ENCODE measurements at places on chromosomes 3 and 15.
A peak's percentile ranks its signal among the peaks of the same experiment; 100 is the strongest.

GRCh38 chr3:143970773-143971358, 757 bp upstream of the DIPK2A start:
- no peaks in the 10 kb centered on the region for H3K36me3 ChIP-seq
- H3K4me3 ChIP-seq: peak overlapping the region; percentile 94
- peaks cover 3% of the 10 kb centered on the region for H3K4me1 ChIP-seq

GRCh38 chr3:156818890-156819289, 7.3 kb upstream of the LEKR1 start:
- H3K27ac ChIP-seq: no peak overlapping the region
- H3K4me3 ChIP-seq: no peak overlapping the region
- DNase-seq: no peak

GRCh38 chr3:144259267-144259666, 287.6 kb downstream of the DIPK2A start:
- H3K4me3 ChIP-seq: no peak overlapping the region
- no peaks in the 10 kb centered on the region for H3K27me3 ChIP-seq
- no peak for DNase-seq
- no peaks in the 10 kb centered on the region for H3K36me3 ChIP-seq

- no peak for DNase-seq
- H3K36me3 ChIP-seq: no peaks in the 10 kb centered on the region
- no peak overlapping the region for H3K27ac ChIP-seq
- no peak overlapping the region for H3K4me3 ChIP-seq
- H3K4me1 ChIP-seq: peaks cover 7% of the 10 kb centered on the region
- H3K27me3 ChIP-seq: no peaks in the 10 kb centered on the region
Observed at GRCh38 chr15:59018833-59019232, 31.4 kb downstream of the RNF111 start.

DNA sequence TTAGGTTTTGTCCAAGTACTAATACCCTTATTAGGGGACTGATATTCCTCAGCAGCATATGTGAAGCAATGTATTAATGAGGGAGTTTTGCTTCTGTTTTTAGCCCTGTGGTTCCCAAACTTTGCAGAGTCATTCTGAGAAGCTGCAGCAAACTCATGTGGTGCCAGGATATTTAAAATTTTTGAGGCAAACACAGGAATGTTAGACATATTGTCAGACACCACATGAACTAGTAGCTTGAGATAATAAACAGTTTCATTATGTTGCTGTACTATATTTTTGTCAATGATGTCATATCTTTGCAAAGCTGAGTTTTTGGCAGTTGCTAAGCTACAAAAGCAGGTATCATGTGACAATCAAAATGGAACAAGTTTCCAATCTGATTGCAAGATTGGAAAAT, 36.6 kb downstream of the ATP6V1A start:
- H3K27me3 ChIP-seq: no peaks in the 10 kb centered on the region
- no peak for DNase-seq
- H3K4me3 ChIP-seq: no peak overlapping the region
- H3K27ac ChIP-seq: peak overlapping the region; percentile 55
- no peaks in the 10 kb centered on the region for H3K4me1 ChIP-seq
- peaks cover 14% of the 10 kb centered on the region for H3K36me3 ChIP-seq

GRCh38 chr15:39582286-39582976, 1.6 kb downstream of the THBS1 start:
- H3K4me3 ChIP-seq: peak overlapping the region; percentile 52
- no peaks in the 10 kb centered on the region for H3K4me1 ChIP-seq
- H3K36me3 ChIP-seq: peaks cover 9% of the 10 kb centered on the region
- H3K27ac ChIP-seq: peak overlapping the region; percentile 83

DNA sequence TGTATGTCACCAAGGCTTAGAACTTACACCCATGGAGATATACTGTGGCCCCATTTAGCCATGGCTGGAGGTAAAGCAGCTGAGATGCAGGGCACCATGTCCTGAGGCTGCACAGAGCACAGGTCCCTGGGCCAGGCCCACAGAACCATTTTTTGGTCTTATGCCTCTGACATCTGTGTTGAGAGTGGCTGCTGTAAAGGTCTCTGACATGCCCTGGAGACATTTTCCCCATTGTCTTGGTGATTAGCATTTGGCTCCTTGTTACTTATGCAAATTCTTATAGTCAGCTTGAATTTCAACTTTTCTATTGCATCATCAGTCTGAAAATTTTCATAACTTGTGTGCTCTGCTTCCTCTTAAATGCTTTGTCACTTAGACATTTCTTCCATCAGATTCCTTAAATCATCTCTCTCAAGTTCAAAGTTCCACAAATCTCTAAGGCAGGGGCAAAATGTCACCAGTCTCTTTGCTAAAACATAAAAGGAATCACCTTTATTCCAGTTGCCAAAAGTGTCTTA, 701.3 kb downstream of the EPHA3 start:
- H3K36me3 ChIP-seq: no peaks in the 10 kb centered on the region
- no peak for DNase-seq
- no peaks in the 10 kb centered on the region for H3K4me1 ChIP-seq
- H3K27me3 ChIP-seq: no peaks in the 10 kb centered on the region
- no peak overlapping the region for H3K27ac ChIP-seq
- H3K4me3 ChIP-seq: no peak overlapping the region

- no peaks in the 10 kb centered on the region for H3K36me3 ChIP-seq
- no peak for DNase-seq
- H3K27me3 ChIP-seq: no peaks in the 10 kb centered on the region
- H3K4me3 ChIP-seq: no peak overlapping the region
Observed at GRCh38 chr15:57256939-57257338, 119.4 kb upstream of the CGNL1 start.

DNA sequence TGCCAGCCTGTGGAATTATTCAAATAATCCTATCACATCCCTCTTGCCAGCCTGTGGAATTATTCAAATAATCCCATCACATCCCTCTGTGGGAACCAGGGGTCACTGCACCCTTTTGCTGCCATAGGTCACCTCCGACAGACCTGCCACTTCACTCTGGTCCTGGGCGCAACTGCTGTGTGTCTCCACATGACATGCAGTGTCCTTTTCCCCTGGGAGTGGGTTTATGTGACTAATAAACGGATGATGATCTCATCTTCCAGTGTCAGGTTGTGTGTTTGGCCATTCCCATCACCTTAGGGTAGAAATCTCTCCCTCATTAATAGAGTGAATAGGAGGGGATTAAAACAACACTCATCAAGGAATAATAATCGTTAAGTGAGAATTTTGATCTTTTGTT, 603.6 kb upstream of the NR2F2 start:
- H3K27me3 ChIP-seq: no peaks in the 10 kb centered on the region
- H3K4me1 ChIP-seq: no peaks in the 10 kb centered on the region
- H3K27ac ChIP-seq: no peak overlapping the region
- DNase-seq: no peak
- no peak overlapping the region for H3K4me3 ChIP-seq

DNA sequence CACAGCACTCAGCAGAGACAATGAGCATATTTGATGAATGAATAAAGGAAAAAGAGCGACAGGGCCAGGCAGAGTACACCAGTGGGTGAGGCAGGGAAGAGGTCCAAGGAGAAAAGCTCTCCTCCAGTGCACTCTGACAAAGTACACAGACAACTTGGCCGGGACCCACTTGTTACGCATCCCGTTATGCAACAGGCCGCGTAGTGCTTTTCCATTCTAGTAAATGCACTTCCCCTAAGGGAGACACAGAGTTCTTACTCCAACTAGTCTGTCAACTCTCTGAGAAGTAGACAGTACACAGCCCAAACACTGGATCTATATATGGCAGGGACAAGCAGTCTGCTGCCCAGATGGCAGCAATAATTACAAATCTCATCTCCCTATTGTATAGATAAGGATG, 18.5 kb downstream of the LARP6 start:
- peak overlapping the region; percentile 91 for H3K27ac ChIP-seq
- peaks cover 20% of the 10 kb centered on the region for H3K36me3 ChIP-seq
- H3K4me3 ChIP-seq: no peak overlapping the region
- H3K27me3 ChIP-seq: no peaks in the 10 kb centered on the region

DNA sequence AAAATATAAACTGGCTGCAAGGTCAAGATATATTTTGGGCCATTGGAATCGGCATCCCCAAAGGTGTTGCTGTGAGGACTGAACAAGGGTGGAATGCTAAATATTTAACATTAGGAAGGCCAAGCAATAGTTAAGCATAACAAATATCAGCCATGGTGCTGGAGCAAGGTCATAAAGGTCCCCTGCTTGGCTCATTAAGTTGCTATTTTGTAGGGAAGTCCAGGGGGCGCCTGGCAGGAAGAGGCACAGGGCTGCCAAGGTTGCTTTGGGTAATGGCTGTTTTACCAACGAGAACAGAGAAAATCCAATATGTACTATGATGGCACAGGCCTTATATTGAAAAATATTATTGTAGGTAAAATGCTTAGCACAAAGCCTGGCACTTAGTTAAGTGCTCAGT, 62.2 kb downstream of the SLC15A2 start:
- DNase-seq: no peak
- no peak overlapping the region for H3K4me3 ChIP-seq
- H3K27ac ChIP-seq: no peak overlapping the region
- H3K36me3 ChIP-seq: no peaks in the 10 kb centered on the region
- no peaks in the 10 kb centered on the region for H3K4me1 ChIP-seq

- no peaks in the 10 kb centered on the region for H3K27me3 ChIP-seq
- H3K27ac ChIP-seq: no peak overlapping the region
- peaks cover 12% of the 10 kb centered on the region for H3K4me1 ChIP-seq
- no peak for DNase-seq
- H3K36me3 ChIP-seq: no peaks in the 10 kb centered on the region
Observed at GRCh38 chr3:153169793-153170383, 7.9 kb downstream of the RAP2B start.

DNA sequence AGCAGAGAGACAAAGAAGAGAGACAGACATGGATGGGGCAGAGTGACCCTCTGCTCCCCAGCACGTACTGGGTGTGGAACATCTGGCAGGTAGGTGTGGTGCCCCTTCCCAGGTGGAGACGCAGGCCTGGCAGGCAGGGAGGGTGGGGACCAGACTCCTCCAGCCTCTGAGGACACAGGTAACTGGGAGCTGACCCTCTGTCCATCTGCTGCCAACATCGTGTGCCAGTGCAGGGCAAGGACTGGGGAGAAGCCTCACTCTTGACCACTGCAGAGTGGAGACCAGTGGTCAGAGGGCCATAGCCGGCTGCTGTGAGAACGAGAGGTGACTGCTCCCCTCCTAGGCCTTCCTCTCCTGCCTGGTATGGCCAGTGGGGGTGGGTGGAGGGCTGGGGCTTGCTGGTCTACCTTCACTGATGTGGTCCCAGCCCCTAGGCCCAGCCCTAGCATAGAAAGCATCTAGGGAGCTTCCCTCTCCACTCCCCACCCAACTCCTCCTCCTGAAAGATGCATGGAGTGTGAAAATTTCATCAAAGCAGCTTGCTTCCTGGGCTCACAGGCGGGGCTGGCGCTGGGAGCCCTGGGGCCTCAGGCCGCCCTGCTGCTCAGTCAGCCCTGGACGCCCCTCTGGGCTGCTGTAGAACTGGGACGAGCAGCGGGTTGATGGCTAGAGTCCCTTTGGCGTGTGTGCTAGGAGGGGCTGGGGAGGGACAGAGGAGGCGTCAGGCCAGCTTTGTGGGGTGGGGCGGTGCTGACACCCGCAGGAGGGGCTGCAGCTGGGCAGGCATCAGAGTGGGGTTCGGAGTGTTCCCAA, 90.3 kb downstream of the PLXNA1 start:
- H3K27me3 ChIP-seq: no peaks in the 10 kb centered on the region
- no peaks in the 10 kb centered on the region for H3K36me3 ChIP-seq
- H3K4me3 ChIP-seq: no peak overlapping the region
- H3K4me1 ChIP-seq: peaks cover 10% of the 10 kb centered on the region
- H3K27ac ChIP-seq: peak overlapping the region; percentile 5

DNA sequence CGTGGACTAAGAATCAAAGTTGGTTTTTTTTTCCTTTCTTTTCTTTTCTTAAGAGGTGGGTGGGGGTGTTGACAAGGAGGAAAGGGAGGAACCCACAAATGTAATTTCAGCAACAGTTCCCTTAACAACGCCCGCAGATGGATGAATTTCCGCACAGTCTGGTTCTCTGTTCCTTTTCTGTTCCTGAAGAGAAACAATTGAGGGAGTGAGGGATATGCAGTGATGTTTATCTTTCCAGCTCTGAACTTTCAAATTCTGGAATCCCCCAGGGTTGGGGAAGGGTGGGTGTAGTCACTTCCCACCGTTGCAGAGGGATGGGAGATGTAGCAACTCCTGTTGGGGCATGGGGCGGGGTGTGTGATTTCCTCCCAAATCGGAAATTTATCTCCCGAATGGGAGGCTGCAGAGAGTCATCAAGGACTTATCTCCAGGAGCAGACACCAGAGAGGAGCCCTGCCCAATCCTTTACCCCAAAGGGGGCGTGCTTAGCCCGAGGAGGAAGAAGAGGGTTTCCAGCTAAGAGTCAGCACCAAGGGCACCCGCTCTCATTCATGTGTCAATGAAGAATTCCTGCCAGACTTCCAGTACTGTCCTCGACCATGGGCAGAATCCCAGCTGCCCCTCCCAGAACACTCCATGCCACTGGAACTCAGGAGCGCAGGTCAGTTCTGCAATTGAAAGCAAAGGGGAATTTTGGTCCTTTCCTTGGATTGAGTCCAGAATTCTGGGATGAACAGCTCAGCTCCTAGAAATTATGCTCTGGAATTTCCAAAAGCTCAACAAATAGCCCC, 35.0 kb upstream of the CFAP161 start:
- no peaks in the 10 kb centered on the region for H3K27me3 ChIP-seq
- peak; percentile 12 for DNase-seq
- no peak overlapping the region for H3K27ac ChIP-seq
- H3K36me3 ChIP-seq: no peaks in the 10 kb centered on the region
- H3K4me1 ChIP-seq: no peaks in the 10 kb centered on the region

GRCh38 chr3:192013110-192013509, 552.1 kb downstream of the PYDC2 start:
- H3K36me3 ChIP-seq: no peaks in the 10 kb centered on the region
- no peak overlapping the region for H3K4me3 ChIP-seq
- no peaks in the 10 kb centered on the region for H3K27me3 ChIP-seq
- H3K27ac ChIP-seq: no peak overlapping the region
- H3K4me1 ChIP-seq: no peaks in the 10 kb centered on the region
- no peak for DNase-seq

DNA sequence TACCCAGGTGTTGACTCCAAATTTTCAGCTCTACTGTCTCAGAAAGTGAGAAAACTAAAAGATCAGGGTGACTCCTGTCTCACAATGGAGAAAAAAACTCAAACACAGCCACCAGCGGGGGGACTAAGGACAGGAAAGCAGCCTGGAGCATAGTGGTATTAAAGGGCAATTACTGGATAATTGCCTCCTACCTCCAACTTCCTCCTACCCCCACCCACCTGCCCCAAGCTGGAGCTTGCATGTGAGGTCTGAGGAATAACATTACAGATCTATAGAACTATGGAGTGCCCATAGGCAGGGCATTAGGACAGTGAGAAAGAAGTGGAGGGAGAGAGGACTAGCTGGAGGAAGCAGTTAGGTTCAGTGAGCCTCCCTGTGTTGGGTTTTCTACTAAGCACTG, 2.7 kb upstream of the PCCB start:
- H3K36me3 ChIP-seq: no peaks in the 10 kb centered on the region
- H3K4me1 ChIP-seq: peaks cover 3% of the 10 kb centered on the region
